ENCODE measurements at places on chromosomes 7 and 10. TPM values are rescaled to one million over a fixed set of nuclear protein-coding genes. Genes with fewer than 3 reads are reported as not detected.

Gene AMPH
- total RNA-seq = not detected

Gene RBP4
- total RNA-seq = not detected

Gene AKR1D1
- total RNA-seq = not detected

Gene GRM8
- total RNA-seq = not detected

Gene TDRD1
- 0.13 TPM for total RNA-seq

Gene CLRN3
- not detected for total RNA-seq

Gene SGPL1
- 72.9 TPM for total RNA-seq

Gene CYP3A4
- total RNA-seq = not detected

Gene RBAK
- total RNA-seq = 13.0 TPM

Gene CDHR1
- total RNA-seq = 0.66 TPM

Gene CAMK2B
- 0.47 TPM for total RNA-seq

Gene CCL24
- total RNA-seq = not detected

Gene SLC13A1
- 0.05 TPM for total RNA-seq

Gene GPR141
- not detected for total RNA-seq

Gene SCIN
- total RNA-seq = not detected

Gene ZNF804B
- total RNA-seq = not detected

Gene SNCG
- 0.56 TPM for total RNA-seq

Gene TMEM196
- total RNA-seq = not detected

Gene ACTL6B
- total RNA-seq = not detected

Gene FAM25G
- total RNA-seq = not detected

Gene GTF2IRD1
- 0.96 TPM for total RNA-seq

Gene PAPSS2
- 0.07 TPM for total RNA-seq

Gene RTKN2
- 3.7 TPM for total RNA-seq

Gene PTPN20
- not detected for total RNA-seq

Gene FAM237B
- total RNA-seq = not detected

Gene CCDC3
- not detected for total RNA-seq

Gene NYAP1
- 0.37 TPM for total RNA-seq

Gene HOXA3
- total RNA-seq = not detected

Gene MRPS24
- total RNA-seq = 118 TPM

All from activated T-helper 1 cell treated with anti-CD3 and anti-CD28 coated beads, Interleukin-12 subunit alpha, Interleukin-12 subunit beta, Interleukin-2, Interleukin-4 antibody, amounts not matched to agents 30 ng/mL and 10 ng/mL and 1 ng/mL, durations not matched to agents 14 hours and 24 hours and 36 hours (primary cell).